CD4-positive, CD25-positive, alpha-beta regulatory T cell (primary cell): ENCODE measurements at places on chromosomes 2 and 18.

GRCh38 chr2:41521211-41521610, 526.6 kb upstream of the PKDCC start:
- no peak overlapping the region for H3K27ac ChIP-seq
- no peaks in the 10 kb centered on the region for H3K36me3 ChIP-seq
- H3K27me3 ChIP-seq = no peaks in the 10 kb centered on the region
- H3K4me1 ChIP-seq = no peaks in the 10 kb centered on the region

- H3K27me3 ChIP-seq = no peaks in the 10 kb centered on the region
- H3K4me3 ChIP-seq = no peak overlapping the region
Observed at GRCh38 chr18:68467957-68468356, 247.0 kb downstream of the TMX3 start.

GRCh38 chr2:156004459-156004858, 328.1 kb downstream of the NR4A2 start:
- H3K27ac ChIP-seq = no peak overlapping the region
- DNase-seq = no peak
- H3K4me1 ChIP-seq = no peaks in the 10 kb centered on the region
- no peaks in the 10 kb centered on the region for H3K27me3 ChIP-seq
- no peak overlapping the region for H3K4me3 ChIP-seq

- DNase-seq = no peak
- H3K4me1 ChIP-seq = no peaks in the 10 kb centered on the region
- no peak overlapping the region for H3K27ac ChIP-seq
- H3K36me3 ChIP-seq = no peaks in the 10 kb centered on the region
- H3K27me3 ChIP-seq = peaks cover 4% of the 10 kb centered on the region
Observed at GRCh38 chr2:179478771-179479170, 214.1 kb upstream of the SESTD1 start.

- no peaks in the 10 kb centered on the region for H3K4me1 ChIP-seq
- peaks cover 2% of the 10 kb centered on the region for H3K27me3 ChIP-seq
- H3K27ac ChIP-seq = no peak overlapping the region
- no peak overlapping the region for H3K4me3 ChIP-seq
- H3K36me3 ChIP-seq = no peaks in the 10 kb centered on the region
- DNase-seq = no peak
Observed at GRCh38 chr2:161039071-161039470, 121.2 kb upstream of the TANK start.

- H3K27me3 ChIP-seq = no peaks in the 10 kb centered on the region
- H3K27ac ChIP-seq = no peak overlapping the region
- no peak for DNase-seq
- H3K4me3 ChIP-seq = no peak overlapping the region
Observed at GRCh38 chr2:17818235-17818815, 2.1 kb downstream of the MSGN1 start.

DNA sequence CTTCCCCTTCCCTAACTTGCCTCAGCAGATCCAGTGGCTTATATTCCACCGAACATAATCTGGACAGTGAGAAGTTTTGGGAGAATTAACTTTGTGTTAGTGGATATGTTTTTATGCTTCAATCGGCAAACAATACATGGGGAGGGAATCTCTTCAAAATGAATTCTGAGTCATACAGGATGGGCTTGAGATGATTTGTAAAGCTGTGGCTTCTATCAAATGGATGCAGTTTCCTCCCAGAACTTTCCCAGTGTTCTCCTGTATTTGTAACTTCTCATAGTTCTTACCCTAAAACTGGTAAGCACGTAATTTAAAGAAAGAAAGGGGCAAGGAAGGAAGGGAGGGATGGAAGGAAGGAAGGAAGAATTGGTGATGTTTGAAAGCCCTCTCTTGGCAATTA, 36.8 kb downstream of the PDCL3 start:
- no peak for DNase-seq
- no peaks in the 10 kb centered on the region for H3K27me3 ChIP-seq
- peaks cover 9% of the 10 kb centered on the region for H3K4me1 ChIP-seq
- no peak overlapping the region for H3K27ac ChIP-seq
